ENCODE measurements at places on chromosomes 6 and 20.

- DNase-seq: no peak
Observed at GRCh38 chr6:53432318-53433161, 83.8 kb upstream of the ELOVL5 start.

DNA sequence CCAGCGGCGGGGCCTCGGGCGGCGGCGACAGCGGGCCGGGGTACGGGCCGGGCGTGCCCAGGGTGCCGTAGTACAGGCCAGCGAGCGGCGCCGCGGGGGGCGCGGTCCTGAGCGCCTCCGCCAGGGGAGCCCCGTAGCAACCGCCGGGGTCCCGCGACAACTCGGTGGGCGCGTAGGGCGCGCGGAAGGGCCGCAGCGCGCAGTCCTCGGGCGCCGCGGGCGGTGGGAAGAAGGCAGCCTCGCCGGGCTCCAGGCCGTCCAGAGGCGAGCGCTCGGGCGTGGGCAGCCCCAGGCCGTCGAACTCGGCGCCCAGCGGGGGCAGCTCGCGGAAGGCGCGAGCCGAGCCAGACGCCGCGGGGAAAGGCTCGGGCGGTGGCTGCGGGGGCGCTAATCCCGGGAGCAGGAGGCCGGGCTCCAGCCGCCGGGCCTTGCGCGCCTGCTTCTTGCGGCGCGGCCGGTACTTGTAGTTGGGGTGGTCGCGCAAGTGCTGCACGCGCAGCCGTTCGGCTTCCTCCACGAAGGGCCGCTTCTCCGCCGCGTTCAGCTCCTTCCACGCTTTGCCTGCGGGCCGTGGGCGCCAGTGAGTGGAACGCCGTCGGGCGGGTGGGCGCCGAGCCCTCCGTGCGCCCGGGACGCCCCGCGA lies 916 bp downstream of the SOX18 start:
- DNase-seq: no peak

DNA sequence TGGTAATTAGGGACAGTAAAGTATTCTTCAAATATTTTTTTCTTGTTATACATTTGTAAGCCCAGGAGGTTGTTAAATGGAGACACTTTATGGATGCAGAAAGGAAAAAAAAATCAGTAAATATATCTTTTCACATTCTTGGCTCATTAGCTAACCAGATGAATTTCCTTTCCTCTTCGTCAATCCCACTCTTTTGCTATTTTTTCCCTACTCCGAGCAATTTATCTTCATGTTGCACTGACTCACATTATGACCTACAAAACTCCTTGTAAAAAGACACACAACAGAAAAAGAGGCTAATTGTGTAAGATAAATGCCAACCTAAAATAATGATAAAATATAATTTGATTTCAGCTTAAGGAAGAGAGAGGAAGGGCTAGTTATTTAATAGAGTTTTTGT lies 472.9 kb upstream of the ZNF337 start:
- no peak for DNase-seq

GRCh38 chr6:145836170-145836569 lies 21.6 kb upstream of the FBXO30 start:
- no peak for DNase-seq

GRCh38 chr6:17015551-17016381 lies 86.1 kb upstream of the STMND1 start:
- DNase-seq: no peak

- no peak for DNase-seq
Observed at GRCh38 chr20:31840906-31841816, 4.2 kb downstream of the FOXS1 start.

- DNase-seq: no peak
Observed at GRCh38 chr6:11514672-11515071, 22.9 kb upstream of the TMEM170B start.

DNA sequence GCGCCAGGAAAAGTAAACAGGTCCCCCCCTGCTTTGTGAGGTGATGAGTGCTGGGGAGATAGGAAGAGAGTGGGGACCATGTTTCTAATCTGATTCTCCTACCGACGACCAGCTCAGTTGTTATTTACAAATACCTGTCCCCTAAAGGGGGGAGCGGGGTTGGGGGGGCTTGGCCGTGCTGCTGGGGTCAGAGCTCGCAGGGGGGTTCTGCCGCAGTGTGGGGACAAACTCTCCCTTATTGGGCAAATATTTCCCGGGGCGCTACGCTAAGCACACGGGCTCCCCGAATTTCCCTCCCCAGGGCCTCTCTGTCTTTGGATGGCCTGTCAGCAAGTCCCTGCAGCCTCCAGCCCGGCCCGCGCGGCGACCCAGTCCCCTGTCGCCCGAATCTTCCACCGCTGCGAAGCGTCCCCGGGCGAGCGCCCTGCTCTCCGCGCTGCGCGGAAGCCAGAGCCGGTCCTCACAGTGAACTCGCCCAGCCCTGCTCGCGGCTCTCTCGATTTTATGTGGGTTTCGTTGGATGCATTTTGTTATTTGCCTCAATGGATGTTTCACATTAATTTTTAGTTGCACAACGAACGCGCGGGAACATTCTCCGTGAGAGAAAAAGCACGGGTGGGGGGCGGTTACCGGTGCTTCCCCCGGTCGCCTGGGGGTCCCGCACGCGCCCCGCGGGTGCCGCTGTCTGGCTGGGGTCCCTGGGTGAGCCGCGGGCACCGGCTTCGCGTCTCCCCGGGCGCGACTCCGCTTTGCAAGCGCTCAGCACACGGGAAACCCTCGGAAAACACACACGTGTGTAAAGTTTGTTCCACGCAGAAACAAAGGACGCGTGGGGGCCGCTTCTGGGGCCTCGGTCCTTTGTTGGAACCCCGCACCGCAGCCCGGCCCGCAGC lies 1.5 kb upstream of the STX16 start:
- no peak for DNase-seq

DNA sequence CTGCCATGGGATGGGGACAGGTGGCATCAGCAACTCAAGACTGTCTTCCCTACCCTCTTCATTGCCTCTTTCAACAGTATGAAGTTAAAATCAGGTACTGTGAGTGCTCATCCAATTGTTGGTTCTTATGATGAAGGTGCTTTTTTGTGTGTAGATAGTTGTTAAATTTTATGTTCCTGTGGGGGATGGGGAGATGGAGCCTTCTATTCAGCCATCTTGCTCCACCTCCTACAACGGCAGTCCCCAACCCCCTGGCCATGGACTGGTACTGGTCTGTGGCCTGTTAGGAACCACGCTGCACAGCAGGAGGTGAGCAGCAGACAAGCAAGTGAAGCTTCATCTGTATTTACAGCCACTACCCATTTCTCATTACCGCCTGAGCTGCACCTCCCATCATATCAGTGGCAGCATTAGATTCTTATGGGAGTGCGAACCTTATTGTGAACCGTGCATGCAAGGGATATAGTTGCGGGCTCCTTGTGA lies 47.8 kb upstream of the TOP1 start:
- no peak for DNase-seq

DNA sequence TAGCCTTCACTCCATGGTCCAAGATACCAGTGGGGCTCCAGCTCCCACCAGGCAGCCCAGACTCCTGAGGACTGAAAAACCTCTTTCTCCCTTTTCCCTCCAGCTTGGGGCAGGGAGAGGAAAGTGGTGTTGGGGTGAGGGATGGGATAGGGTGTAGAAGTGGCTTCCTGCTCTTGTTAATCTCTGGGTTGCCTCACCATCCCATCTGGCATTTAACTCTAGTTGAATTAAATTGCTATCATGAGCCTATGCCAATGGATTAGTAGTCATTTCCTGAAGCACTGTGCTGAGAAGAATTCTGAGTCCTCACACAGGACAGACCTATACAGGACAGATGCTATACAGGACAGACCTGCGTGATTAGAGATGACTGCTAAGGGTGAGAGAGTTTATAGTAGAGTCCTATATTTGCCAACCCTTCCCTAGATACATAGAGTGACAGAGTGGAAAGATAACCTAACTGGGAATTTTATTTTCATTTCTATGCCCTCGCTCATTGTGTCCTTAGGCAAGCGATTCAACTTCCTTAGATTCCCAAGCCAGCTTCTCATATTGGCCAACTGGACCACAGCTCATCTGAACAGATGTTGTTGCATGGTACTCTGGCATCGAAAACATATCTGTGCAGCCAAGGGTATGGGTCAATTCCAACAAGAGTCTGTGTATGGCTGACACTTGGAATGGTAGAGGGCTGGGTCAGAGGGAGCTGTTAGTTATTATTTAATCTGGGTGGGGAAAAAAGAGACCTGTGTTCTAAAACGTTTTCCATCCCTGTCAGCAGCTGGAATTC lies 42.8 kb downstream of the MCHR2 start:
- DNase-seq: no peak

DNA sequence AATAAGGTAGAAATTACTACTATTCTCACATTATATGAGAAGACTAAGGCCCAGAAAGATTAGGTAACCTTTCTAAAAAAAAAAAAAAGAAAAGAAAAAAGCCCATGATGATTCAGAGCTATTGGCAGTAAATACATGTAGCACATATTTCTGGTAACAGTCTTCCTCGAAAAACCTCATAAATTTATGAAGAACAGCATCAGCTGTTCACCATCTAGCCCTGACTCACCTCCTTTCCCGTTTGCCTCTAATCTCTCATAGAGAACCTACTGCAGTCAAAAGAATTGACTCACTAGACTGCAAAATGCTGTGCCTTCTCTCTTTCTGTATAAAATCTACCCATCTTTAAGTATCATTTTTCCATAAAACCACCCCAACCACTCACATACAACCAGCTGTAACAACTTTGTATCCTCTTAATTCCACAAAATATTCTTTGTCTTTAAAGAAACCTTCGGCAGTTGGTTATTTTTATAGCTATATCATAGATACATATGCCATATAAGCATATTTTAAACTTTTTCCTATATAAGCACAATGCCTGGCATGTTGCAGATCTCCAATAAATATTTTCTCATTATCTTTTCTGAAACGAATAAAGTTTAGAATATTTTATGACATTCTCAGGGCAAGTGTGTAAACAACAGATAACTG lies 152.7 kb upstream of the ENPP5 start:
- DNase-seq: no peak

DNA sequence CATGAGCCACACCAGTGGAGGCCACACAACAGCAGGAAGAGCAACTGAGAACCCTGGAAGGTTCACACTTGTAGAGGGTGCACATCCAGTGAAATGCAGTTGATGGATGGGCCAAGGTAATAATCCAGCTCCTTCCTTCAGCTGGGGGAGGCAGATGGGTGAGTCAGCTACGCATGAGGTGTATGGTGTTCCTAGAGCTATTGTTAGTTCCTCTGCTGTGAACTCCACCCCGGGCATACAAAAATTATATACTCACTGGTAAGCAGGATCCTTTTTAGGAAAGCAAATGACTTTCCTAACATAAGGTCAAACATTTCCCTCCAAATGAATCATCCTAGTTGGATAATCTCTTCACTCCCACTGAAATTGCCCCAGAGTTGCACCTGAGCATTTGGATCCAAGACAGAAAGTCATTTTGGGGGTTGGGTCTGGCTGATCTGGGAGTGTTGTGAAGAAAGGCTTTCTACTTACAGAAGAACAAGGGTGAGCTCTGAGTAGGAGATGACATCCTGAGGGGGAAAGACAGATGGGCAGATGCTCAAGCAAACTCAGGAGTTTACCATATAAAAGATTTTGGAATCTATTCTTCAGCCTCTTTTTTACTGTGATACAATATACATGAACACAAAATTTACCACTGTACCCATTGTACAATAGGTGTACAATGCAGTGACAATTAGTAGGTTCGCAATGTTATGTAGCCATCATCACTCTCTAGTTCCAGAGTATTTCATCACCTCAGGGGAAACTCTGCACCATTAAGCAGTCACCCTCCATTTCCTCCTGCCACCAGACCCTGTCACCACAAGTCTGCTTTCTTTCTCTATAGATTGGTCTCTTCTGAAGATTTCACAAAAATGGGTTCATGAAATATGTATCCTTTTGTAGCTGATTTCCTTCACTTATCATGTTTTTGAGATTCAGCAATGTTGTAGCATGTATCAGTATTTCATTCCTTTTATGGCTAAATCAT lies 11.1 kb downstream of the HLA-F start:
- no peak for DNase-seq
